ENCODE measurements at places on chromosomes 16 and 17. TPM values are rescaled to one million over a fixed set of nuclear protein-coding genes. Genes with fewer than 3 reads are reported as not detected.
A peak's percentile ranks its signal among the peaks of the same experiment; 100 is the strongest.

DNA sequence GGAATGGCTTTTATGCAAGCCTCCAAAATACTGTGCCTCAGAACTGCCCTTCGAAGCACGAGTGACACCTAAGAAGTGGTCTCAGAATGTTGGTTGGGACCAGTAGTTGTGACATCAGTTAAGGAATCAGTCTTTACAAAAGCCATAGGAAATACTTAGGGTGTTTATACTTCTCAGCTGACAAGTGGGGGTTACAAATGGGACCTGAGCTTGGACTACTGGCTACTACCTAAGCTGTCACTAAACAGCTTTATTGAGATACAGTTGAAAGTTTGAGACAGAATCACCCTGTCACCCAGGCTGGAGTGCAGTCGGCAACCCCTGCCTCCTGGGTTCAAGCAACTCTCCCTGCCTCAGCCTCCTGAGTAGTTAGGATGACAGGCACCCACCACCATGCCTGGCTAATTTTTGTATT is 5.0 kb downstream of the RPL19 start:
- DNase-seq, result no peak

- DNase-seq, result no peak
These were observed 11.0 kb upstream of the XYLT1 start for GRCh38 chr16:17481736-17482135.

GRCh38 chr16:57535680-57536305 is 578 bp downstream of the CCDC102A start:
- peak; percentile 71 for DNase-seq

GRCh38 chr16:72434159-72434558 is 262.2 kb upstream of the PMFBP1 start:
- DNase-seq, result peak; percentile 57

DNA sequence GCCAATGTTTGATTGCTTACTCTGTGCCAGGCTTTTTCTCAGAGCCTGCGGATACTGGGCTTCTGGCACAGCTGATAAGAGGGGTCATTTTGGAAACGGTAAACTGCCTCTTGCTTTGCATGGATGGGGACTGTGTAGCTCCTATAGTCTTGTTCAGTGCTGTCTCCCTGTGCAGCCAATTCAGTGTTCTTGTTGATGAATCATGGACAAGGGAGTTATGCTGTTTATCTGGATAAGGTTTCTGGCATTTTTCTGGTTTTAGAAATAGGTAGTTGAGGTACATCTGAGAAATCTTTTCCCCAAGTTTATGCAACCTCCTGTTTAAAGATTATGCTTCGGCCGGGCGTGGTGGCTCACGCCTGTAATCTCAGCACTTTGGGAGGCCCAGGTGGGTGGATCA is 16.7 kb upstream of the TANGO6 start:
- DNase-seq, result no peak

Gene SLC6A4
- total RNA-seq, result under 0.01 TPM

Gene ANKRD40CL
- total RNA-seq, result not detected

Gene IRX3
- 14.6 TPM for total RNA-seq

Gene HOXB9
- 49.2 TPM for total RNA-seq

Gene CDH3
- 198 TPM for total RNA-seq

Measured in renal cortical epithelial cell (primary cell).